HT1080 (cell line): ENCODE measurements at places on chromosomes 5 and 9.

DNA sequence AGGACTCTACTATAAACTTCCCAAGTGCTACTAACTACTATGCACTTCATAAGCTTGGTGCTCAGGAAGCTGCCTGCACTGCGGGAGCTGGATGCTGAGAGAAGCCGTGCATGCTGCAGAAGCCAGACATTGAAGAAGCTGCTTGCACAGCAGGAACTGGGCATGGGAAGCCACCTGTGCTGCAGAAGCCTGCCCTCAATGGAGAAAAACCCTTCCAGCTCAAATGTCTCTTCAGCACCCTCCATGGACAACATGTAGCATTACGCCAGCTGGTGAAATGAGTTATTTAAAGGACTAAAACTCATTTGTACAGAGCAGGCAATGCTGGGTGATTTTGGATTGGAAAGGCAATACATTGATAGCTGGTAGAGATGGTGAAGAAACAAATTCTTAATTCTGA lies 247.2 kb downstream of the KIF4B start:
- peak; percentile 12 for DNase-seq

- no peak for DNase-seq
Measured at GRCh38 chr5:157108976-157109375, at the start of gene HAVCR2. TSS of gene HAVCR2 (minus strand) at chr5:157109044. CDS start at chr5:157108983, 61 bp downstream.

- no peak for DNase-seq
Measured at GRCh38 chr5:79878136-79878679, 112.9 kb downstream of the MTX3 start.

DNA sequence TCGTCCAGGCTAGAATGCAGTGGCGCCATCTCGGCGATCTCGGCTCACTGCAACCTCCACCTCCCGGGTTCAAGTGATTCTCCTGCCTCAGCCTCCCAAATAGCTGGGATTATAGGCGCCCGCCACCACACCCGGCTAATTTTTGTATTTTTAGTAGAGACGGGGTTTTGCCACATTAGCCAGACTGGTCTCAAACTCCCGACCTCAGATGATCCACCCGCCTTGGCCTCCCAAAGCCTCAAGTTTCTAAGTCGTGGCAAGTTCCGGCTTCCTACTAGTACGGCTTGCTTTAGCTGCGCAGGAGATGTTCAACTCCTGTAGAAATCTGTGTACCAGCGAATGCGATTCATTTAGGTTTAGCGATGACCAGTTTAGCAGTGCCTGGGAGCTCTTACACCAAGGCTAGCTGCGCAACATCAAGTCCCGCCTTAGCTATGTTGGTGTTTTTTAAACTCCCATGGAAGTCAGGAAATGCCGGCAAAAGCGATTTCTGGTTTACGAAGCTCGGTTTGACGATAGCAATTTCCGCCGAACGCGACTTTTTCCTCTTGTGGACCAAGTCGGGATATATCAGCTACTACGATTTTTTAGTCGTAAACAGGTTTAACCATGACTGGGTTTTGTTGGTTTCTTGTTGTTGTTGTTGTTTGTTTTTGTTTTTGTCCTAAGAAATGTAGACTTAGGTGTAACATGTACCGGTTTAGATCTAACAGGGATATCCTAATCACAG lies 46.4 kb downstream of the ANXA2R start:
- DNase-seq = no peak

GRCh38 chr5:81363093-81363871 lies 30.7 kb downstream of the ACOT12 start:
- DNase-seq = no peak

- DNase-seq = no peak
Measured at GRCh38 chr9:72154468-72155285, 5.4 kb downstream of the GDA start.

DNA sequence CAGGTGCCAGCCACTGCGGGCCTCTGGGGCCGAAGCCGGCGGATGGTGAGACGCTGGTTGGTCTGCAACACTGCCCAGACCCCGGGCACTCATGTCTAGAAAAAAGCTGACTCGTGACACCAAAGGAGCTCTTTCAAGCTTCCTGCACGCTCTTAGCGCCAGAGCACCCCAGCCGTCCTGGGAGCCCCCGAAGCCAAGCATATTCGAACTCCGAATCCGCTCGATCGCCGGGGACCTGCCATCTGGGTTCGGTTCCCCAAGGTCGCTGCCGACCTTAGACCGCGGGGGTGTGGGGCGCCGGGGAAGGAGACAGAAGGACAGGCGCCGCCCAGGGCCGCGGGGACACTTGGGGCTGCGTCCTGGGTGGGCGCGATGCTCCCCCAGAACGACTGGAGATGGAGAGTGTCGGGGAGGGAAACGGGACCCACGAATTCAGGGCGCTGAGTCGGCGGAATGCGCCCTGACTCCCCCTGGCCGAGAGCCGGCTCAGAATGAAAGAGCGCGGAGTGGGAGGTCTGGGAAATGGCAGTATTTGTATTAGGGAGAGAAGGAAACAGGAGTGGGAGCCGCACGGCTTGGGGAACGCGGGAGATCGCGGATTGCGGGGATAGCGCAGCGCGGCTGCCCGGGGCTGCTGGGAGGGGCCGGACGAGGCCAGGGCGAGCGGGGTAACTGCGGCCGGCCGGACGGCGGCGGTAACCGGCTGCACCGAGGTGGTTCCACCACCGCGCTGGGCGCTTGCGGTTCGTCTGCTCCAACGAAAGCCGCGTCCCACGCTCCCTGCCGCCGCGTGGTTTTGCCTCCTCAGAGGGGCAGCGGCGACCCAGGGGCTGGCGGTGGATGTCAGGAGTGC lies 20.1 kb upstream of the MARCHF6 start:
- DNase-seq = no peak

- no peak for DNase-seq
Measured at GRCh38 chr9:88696501-88696900, 161.5 kb downstream of the NXNL2 start.

- DNase-seq = no peak
Measured at GRCh38 chr9:36501727-36502126, 71.0 kb upstream of the MELK start.

GRCh38 chr5:143393524-143393923 lies 10.0 kb downstream of the NR3C1 start:
- no peak for DNase-seq

DNA sequence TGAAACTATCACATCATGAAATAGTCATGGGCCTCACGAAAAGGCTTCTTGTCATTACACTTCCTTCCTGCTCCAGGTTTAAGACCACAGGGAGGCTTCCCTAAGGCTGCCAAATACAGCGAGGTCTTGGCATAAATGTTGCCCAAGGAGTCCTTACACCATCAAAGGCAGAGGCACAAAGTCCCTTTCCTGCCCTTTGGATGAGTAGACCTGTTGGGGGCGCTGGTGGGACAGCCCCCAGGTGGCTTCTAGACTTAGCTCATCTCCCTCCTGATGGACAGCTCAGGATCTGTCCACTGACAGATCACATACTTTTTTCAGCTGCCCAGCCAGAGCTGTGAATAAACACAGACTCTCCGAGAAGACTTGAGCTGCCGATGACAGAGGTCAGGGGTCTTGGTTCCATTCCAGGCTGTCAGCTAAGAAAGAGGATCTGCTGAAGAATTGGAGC lies 15.5 kb upstream of the MEGF9 start:
- peak; percentile 32 for DNase-seq

GRCh38 chr9:14462950-14463349 lies 149.0 kb upstream of the NFIB start:
- DNase-seq = no peak

DNA sequence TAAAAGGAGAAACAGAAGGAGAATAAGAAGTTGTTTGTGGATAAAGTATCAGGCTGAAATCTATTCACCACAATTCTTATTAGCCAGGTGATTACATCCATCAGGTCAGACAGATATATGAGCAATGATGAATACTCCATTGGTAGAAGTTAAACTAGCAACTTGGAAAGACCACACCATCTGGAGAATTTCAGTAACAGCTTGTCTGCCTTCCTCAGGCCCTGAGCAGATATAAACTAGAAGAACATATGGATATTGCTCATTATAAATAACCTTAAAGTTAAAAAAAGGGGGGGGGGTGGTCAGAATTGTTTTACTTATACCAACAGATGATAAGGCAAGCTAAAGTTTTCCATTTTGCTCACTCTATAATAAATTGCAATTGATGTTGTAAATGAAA lies 10.4 kb downstream of the DAB2 start:
- no peak for DNase-seq

DNA sequence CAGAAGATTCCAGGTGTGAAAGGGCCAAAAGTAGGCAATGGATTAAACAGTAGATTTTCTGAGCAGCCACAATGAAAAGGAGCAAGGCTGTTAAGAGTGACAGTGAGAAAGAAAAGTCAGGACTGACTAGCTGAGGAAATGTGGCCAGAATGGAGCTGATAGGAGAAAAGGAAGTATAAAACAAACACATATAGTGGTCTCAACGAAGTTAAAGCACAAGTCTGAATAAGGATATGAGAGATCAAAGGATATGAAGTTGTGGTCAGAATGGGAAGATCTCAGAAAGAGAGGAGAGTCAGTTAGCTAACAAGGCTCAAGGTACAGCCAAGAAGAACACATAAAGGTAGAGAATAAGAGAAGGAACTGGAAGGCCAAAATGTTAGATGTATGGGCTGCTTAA lies 39.9 kb downstream of the FNIP1 start:
- no peak for DNase-seq

DNA sequence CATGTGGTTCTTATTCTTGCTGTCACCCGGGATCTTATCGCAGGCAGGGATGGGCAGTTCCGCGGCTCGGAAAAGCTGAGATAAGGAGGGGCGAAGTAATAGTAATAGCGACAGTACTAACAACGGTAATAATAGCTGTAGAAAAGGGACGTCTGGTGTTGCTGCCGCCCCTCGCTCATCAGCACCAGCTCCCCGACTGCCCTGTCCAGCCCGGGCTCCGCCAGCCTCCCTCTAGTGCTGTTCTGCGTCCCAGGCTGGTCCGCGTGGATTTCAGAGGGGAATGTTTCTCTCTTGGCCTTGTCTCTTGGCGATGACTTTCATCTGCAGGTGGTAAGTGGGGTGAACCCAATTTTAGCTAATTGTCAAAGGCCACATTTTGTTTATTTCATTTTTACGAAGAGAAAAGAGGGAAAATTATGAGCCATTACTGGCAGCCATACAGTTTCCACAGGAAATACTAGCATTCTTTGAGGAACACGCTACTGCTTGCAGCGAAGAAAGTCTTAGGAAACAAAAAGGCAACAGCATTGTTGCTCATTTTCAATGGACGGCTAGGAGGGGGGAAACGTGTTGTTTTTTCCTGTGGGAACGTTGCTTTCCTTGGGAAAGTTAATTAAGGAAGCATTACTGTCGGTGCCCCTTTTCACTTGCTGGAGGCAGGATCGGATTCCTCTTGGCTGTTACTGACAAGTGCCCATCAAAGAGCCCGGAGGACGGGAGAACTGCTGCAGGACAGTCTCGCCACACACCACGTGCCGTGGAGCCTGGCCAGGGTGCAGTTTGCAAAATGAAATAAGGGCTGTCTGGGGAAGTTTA lies 762 bp downstream of the SNCAIP start:
- DNase-seq = peak; percentile 50

GRCh38 chr9:98818764-98819163 lies 11.3 kb downstream of the GALNT12 start:
- DNase-seq = no peak

DNA sequence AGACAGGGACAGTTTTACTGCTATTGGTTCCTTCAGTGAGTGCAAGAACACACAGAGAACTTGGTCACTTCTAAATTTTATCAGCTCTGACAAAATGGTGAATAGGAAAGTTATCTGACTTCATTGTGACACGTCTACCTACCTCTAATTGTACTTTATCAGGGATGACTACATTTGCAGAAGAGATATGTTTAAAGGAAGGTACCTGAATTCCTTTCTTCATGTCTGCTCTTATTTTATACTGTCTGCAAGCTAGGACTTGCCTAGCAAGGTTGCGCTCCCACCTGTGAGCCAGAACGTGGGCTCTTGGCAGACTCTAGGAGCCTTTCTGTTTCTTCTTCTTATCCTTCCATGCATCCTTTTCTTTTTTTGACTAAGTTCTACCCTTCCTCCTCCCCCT lies 1.6 kb downstream of the SLC27A6 start:
- no peak for DNase-seq

- no peak for DNase-seq
Measured at GRCh38 chr9:88024896-88025295, 50.6 kb upstream of the CDK20 start.

- DNase-seq = no peak
Measured at GRCh38 chr5:59716029-59716428, 177.5 kb downstream of the PDE4D start.

DNA sequence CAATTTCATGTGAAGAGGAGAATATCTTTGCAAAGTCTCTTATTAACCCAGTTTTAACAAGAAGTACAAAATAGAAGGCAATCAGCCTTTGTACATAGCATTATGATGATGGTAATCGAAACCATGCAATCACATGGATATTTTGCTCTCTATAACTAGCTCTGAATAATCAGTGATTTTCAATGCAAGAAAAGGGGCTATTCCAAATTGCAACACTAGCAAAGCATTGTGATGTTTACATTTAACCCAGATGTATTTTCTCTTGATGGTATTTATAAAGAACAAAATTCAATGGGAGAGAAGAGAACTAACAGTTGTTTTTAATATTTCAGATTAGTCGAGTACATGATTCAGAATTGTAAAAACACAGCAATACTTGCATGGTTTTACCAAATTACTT lies 437.5 kb upstream of the DMAC1 start:
- DNase-seq = no peak

- DNase-seq = no peak
Measured at GRCh38 chr9:133928248-133928764, 63.8 kb downstream of the VAV2 start.

GRCh38 chr9:28456861-28457260 lies 883.6 kb upstream of the C9orf72 start:
- DNase-seq = no peak

GRCh38 chr9:209143-209758 lies 5.4 kb upstream of the DOCK8 start:
- no peak for DNase-seq

DNA sequence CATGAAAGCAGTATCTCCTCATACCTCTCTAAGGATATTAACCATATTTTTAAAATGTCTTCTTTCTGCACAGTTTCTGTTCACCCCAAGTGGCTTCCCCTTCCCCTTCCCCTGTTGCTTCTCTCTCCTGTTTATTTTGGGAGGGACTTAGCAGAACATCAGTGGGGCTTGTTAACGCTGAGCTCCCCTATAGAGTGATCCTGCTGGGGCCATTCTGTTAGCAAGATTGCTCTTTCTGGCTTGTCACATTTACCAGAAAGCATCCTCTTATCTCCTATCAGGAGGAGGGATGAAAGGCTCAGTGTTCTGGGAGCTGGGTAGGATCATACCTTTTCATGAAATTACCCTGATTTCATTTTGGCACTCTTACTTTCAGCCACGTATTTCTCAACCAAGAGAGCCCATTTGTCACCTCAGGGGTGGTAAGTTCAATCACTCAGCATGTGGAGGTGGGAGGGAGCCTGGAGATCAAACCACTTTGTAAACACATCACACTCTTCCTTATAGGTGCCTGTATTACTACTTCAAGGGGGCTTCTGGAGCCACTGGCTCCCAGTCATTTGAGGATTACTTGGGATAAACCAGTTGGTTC lies 16.7 kb downstream of the NXNL2 start:
- no peak for DNase-seq

- DNase-seq = no peak
Measured at GRCh38 chr9:90839183-90839728, 37.6 kb downstream of the SYK start.

- no peak for DNase-seq
Measured at GRCh38 chr9:18477121-18477660, 3.2 kb downstream of the ADAMTSL1 start.

GRCh38 chr9:18543406-18544192 lies 69.6 kb downstream of the ADAMTSL1 start:
- peak; percentile 76 for DNase-seq
